ENCODE measurements at places on chromosomes 3 and 15.

DNA sequence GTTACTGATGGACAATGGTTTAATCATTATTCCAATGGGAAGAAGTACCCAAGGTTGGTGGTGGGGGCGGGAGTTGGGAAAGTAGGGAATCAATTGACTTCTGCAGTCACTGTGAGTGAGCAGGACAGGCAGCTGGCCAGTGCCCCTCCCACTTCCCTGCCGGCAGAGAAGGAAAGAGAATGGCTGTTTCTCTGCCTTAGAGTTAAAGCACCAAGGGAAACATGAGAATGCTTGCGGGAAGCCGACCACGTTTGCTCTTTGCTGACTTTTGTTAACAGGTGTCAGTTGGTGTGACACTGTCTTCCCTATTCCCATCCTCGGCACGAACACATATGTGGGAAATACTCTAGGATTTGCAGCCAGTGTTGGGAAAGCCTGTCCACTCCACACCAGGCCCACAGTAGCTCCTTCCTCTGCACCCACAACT is 33.5 kb upstream of the MFSD1 start:
- DNase-seq, result no peak

DNA sequence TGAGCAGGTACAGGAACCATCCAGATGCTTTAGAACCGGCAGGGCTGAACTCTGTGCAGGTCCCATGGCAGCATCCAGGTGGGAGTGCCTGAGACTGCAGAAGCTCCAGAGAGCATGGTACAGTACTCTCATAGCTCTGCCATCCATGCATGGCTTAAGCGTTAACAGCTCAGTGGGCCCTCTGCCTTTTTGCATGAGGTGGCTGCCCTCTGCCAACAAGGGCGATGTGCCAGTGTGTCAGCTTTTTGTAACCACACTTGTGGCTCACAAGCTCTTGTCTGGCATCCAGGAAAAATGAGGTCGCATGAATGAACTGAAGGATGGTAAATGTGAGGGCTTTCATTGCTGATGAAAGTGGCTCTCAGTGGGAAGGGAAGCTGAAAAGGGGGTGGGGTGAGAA is 950.1 kb downstream of the DIPK2A start:
- DNase-seq, result no peak

DNA sequence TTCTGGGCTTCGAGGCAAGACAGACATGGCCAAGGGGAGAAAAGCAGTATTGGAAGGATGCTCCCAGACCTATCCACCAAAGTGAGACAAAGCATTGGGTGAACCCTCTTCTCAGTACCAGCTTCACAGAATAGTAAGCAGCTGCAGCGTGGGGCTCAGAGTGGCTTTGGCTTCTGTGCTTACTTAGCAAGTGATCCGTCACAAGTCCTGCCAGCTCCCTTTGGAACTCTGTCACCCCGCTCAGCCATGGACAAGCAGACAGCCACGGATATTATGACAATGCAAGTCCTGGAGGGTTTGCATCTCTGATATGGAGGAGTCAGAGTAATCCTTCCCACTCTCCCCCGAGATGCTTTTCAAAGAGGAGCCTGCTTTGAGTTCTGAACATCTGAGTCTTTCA is 90.8 kb downstream of the SLCO3A1 start:
- DNase-seq, result no peak

- DNase-seq, result no peak
Observed at GRCh38 chr3:41592753-41593510, 369.0 kb downstream of the ULK4 start.

GRCh38 chr3:124850633-124851032 is 36.5 kb downstream of the ITGB5 start:
- no peak for DNase-seq

DNA sequence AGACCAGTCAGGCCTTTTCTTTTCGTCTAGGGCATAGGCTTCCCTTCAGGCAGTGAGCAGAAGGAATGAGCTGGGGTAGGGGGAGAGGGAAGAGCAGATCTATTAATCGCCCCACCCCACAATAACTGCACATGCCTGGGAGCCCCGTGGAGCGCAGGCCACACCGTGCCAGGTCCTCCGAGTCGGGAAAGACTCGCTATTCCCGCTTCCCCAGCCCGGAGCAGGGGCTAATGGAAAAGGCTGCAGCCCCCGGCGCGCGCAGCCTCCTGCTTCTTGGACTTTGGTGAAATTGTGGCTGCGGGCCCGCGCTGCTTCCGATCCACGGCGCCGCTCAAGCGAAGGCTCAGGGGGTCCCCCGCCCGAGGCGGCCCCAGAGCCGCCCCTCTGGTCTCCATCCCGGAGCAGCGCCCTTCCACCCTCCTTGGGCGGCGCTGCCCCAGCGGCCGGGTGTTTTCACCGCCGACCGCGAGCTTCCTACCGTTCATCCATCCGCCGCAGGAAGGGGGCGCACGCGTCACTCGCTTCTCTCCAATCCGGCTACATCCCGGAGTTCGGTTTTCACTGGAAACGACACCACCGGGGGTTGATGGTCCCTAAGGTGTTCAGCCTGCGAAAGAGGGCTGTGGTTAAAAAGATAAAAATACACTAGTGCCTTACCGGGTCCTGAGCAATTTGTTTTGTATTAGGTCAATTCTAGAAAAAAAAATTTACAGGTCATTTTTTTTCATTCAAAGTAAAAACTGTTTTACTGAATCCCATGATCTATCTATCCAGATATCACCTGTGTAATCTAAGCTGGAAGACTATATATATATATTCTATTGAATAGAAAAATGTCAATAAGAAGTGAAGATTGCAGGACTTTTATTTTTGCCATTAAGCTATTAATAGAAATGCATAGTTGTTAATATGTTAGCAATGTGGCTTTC is 4.4 kb upstream of the SYNM start:
- DNase-seq, result peak; percentile 34

DNA sequence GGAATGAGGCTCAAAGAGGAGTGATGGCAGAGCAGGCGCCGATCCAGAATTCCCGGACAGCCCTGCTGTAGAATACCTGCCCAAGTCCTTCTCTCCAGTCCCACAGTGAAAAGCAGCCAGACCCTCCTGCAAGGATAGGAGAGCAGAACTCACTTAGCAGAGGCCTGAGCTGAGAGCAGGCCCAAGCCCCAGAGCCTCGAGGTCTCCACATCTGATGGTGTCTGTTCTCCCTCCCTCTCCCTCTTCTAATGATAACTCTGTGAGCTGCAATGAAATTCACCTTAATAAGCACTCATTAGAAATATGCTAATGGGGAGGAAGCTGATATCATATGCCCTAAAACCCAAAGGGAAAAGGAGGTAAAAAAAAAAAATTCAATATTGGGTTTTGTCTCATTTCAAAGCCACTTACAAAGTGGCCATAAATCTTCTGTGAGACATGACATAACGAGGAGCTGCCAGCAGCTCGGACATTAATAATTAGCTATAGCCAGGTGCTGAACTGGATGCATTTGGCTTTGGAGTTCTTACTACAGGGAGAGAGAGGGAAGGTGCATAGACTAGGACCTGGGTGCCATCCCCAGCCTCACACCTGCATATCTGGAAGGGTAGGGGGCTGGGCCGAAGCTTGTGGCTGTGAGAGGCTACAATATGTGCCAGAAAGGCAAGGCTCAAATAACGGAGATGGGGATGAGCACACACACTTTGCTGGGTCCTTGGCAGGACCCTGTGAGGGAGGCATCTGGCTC is 108.4 kb downstream of the MEGF11 start:
- peak; percentile 71 for DNase-seq
